Kidney glomerular epithelial cell (primary cell): ENCODE measurements at places on chromosomes 1 and 21.

DNA sequence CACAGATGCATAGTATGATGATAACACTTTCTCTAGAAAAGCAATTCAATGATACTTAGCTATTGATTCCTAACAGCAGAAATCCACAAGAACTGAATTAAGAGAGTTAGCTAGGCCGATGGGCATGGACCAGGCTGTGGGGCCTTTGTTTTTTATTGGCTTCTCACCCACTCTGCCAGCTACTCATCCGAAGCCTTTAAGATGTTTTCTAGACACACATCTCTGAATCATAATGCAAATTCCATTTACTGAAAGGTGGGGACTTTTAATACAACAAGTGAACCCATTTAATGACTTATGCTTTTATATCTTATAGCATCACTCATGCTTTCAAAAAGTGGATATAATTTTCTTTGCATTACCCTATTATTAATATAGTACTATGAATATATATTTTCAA lies 170.2 kb downstream of the RUNX1 start:
- DNase-seq = peak; percentile 12

DNA sequence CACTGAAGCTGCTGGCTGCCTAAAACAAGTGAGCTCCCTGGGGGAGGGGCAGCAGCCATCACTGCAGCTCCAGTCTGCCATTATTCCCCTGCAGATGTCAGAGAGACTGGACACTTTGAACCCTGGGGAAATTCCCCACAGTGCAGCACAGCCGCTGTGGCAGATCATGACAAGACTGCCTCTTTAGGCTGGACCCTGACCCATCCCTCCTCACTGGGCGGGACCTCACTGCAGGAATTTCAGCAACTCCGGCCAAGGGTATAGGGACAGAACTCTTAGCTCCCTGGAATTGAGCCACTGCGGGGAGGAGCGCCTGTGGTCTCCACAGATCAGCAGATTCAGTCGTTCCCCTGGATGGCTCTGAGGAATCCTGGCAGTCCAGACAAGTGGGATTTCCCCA lies 964.6 kb downstream of the BRINP3 start:
- no peak for DNase-seq

DNA sequence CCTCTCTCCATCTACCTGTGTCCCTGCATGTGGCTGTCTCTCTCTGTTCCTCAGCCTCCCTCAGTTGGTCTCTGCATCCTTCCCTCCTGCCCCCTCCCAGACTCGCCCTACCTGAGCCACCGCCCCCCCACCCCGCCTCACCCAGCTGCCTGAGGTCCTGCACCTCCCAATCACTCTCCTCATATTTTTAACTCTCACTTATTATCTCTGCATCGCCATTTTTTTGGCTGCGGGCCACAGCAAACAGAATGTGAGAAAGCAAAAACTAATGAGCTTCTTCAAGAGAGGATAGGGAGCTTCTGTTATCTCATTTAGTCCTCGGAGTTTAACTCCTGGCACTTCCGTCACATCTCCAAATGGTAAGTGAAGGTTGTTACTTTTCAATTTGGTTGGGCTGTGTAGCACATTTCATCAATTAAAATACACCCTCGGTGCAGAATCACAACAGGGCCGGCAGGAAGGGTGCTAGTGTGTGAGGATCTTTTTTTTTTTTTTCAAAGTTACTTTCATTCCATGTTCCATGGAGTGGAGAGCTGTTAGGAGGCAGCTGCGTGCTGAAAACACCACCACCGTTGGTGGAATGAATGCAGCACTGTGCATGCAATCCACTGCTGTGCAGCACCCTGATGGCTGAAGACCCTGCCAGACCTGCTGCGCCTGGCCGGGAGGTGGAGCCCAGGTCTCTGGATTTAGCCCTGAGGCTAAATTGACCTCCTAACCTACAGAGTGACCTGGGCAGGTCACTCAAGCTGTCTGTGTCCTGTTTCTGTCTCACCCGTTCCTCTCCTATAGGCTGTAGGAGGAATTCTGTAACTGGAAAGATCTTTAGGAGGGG lies 157.2 kb upstream of the NFIA start:
- no peak for DNase-seq

GRCh38 chr1:50523548-50523947 lies 100.3 kb upstream of the DMRTA2 start:
- no peak for DNase-seq

DNA sequence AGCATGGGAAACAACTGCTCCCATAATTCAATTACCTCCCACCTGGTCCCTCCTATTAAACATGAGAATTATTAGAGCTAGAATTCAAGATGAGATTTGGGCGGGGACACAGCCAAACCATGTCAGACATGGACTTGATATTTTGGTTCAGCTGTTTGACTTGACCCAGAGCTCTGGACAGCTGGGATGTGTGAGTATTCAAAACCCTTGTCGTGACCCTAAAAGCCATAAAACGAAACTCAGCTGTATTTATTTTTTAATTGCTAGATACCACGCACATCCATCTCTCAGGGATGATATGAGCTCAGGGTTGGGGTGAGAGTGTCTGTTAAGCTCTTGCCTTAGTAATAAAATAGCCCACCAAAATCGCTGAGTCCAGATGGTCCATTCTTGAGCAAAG lies 45.4 kb downstream of the RCSD1 start:
- no peak for DNase-seq

- no peak for DNase-seq
These were observed 2.0 kb downstream of the HES3 start for GRCh38 chr1:6245869-6246496.

DNA sequence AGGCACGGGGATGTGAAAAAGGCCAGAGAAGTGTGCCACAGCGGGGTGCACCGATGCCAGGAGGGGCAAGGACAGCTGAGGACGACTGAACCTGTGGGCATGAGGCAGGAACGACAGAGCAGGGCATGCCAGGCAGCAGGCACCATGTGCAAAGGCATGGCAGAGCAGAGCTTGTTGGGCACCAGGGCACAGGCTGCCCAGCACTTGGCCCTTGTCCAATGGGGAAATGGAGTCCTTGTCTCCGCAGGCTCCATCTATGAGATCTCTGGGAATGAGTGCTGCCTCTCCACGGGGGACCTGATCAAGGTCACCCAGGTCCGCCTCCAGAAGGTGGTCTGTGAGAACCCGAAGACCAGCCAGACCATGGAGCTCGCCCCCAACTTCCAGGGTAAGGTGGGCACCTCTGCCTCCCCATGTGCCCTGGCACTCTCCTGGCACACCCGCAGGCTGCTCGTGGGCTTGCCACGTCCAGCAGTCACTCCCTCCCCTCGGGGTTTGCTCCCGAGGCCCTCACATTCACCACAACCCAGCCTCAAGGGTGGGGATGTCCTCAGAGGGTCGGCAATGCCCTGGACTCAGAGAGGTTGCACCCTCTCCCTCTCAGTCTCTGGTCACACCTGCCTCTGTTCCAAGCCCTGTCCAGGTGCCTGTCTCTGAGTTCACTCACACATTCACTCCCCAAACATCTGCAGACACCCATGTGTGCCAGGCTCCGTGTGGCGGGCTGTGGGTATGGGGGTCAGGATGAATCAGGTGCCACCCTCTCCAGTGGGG lies 4.2 kb downstream of the THEMIS2 start:
- no peak for DNase-seq

GRCh38 chr1:56200442-56200841 lies 378.9 kb downstream of the PLPP3 start:
- DNase-seq = no peak

GRCh38 chr1:39788758-39789570 lies at the start of gene BMP8B:
Gene BMP8B (minus strand): TSS chr1:39788865. CDS start chr1:39788485, 380 bp downstream.
- no peak for DNase-seq

- no peak for DNase-seq
These were observed 19.0 kb downstream of the ARHGEF10L start for GRCh38 chr1:17558541-17558940.

- DNase-seq = no peak
These were observed 675.1 kb upstream of the ADGRL2 start for GRCh38 chr1:81125672-81126071.

DNA sequence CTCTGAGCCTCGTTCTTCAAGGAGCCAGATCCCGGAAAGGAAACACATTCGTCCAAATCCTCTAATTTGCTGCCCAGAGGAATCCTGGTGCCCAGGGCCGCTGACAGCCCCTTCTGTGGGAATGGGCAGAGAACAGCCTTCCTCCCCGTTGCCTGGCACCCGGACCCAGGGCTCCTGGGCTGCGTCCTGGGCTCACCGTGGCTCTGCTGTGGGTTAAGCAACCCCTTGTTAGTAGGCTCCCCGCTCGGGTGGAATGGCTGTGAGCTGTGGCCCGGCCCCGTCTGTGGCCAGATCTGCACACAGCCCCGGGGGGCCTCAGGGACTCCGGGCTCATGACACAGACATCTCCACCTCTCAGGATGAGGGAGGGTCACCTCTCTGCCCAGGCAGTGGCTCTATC lies 122.9 kb upstream of the ARHGEF16 start:
- no peak for DNase-seq

- DNase-seq = no peak
These were observed 16.2 kb downstream of the KRTAP10-1 start for GRCh38 chr21:44523567-44524413.

DNA sequence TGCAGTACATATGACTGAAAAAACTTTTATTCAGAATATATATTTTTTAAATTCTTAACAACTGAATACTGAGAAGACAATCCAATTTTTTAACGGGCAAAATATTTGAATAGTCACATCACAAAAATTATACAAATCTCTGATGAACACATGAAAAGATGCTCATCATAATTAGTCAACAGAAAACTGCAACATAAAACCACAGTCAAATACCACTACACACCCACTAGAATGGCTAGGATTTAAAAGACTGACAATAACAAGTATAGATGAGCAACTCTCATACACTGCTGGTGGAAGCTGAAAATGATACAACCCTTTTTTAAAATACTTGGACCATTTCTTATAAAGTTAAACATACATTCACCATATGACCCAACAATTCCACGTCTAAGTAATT lies 87.7 kb upstream of the TNFSF4 start:
- DNase-seq = no peak

GRCh38 chr21:33931799-33932390 lies 16.3 kb upstream of the ATP5PO start:
- DNase-seq = no peak

DNA sequence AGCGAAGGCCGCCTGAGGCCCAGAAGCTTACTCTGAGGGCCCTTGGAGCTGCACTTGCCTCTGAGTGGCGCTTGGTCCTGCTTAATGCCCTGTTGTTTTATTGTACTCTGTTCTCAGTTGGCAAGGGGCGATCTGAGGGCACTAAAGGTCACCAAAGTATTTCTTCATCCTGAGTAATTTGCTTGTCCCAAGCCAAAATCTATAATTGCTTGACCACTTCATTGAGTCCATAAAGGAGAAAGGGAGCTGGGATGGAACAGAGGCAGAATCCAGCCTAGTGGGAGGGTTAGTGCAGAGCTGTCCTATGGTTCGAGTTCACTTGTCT lies 376 bp upstream of the NUAK2 start:
- DNase-seq = no peak

GRCh38 chr1:232557502-232558191 lies 72.3 kb downstream of the SIPA1L2 start:
- no peak for DNase-seq

GRCh38 chr1:158951956-158952355 lies 20.6 kb downstream of the PYHIN1 start:
- DNase-seq = no peak

DNA sequence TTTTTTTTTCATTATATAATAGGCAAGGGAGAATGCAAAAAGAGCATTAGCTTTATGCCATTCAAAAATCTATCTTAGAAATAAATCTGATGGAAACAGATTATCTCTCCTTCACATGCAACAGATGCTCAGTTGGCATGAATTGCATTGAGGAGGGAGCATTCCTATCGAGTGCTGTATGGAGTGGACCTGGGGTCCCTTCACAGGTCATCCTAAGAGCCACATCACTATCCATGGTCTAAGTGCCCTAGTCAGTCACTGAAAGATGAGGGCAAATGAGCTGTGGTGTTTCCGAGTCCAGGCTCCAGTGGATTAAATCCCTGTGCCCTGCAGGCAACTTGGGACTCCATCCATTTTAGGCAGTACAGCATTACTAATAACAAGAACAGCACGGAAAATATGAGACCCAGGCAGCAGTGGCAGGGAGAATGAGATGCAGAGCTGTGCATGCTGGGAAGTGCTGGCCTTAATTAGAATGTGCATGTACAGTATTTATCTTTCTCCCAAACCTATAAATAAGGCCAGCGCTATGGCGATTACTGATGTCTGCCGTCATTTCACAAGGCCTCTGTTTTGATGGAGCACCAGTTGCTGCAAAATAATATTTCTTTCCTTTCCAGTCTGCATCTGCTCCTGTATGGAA lies 512.3 kb upstream of the PLXNA2 start:
- DNase-seq = no peak

GRCh38 chr1:158204458-158204827 lies 23.7 kb downstream of the CD1D start:
- DNase-seq = no peak

DNA sequence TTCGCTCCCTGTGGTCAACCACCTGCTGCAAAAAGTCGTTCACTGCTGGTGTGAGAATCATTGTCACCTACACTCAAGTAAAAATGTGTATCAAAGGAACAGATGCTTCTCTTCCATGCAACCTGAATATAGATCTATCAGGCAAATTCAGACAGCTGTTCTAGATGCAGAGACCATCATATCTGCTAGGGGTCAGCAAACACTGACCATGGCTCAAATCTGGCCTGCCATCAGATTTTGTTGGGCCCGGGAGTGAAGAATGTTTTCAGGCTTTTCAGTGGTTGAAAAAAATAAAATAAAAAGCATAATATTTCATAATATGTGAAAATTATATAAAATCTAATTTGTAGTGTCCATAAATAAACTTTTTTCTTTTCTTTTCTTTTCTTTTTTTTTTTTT lies 199.6 kb downstream of the RGS7 start:
- DNase-seq = no peak

DNA sequence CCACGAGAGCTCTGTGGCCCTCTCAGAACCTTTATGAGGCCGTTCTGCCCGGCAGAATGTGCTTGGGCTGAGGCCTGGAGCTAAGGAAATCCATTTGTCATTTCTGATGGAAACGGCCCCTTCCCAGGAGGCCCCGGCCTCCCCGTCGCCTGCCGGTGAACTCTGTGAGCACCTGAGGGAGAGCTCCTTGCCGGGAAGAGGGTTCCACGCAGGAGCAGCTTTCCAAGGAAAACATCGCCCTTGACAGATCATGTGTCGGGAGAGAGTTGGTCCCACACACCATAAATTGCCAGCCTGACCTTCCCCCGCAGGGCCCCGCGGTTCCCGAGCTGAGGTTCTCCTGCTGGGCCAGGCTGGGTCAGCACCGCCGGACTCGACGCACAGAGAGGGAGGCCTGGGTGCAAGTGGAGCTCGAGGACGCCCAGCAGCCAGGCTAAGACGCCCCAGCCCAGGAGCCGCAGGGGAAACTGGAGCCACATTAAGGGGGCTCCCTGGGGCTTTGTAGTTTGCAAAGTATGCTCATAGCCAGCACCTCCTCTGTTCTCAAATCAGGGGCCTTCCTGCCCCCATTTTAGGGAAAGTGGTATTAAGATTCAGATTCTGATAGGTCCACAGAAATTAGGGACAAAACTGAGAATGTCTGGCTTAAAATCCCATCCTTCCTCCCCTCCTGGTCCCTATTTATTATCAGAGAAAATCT lies 239.5 kb downstream of the FOXD2 start:
- peak; percentile 13 for DNase-seq

- no peak for DNase-seq
These were observed 15.3 kb downstream of the SLC16A4 start for GRCh38 chr1:110375490-110375889.
